Stimulated activated naive CD4-positive, alpha-beta T cell treated with Interleukin-2 at 50 U/mL for 16 hours (primary cell): ENCODE measurements at places on chromosomes 1 and 21.
A peak's percentile ranks its signal among the peaks of the same experiment; 100 is the strongest.

DNA sequence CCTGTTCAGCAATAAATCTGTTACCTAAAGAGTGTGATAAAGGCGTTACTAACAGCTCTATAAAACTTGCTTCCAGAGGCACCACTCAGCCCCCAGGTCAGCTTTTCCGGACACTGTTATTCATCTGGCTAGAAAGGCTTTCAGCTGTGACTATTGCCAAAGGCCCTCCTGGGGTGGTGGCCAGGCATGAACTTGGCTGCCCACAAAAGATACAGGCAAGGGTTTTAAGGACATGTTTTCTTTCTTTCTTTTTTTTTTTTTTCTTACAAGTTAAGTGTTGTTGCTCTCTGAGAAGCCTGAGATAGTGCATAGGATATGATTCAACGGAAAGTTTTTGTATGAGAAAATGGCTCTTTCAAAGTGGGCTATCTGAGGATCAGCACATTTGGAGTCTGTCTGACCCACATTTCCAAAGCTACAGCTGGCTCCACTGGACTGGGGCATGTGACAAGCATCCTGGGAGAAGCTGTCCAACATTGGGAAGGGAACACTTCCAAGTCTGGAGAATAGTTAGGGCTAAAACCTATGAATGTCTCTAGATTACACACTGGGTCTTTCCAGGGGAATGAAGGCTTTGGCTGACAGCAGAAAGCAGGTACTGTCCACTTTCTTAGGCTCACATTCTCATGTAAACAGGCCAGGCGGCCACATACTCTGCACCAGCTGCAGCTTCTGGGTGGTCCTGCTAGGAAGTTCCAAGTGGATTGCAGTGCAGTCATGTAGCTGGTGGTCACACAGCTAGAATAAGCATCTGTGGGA, 639.7 kb downstream of the LMO4 start:
- DNase-seq: no peak

GRCh38 chr1:154877370-154877974, 7.4 kb upstream of the KCNN3 start:
- DNase-seq: no peak

GRCh38 chr1:58884706-58885661, 101.1 kb upstream of the JUN start:
- no peak for DNase-seq

- no peak for DNase-seq
These were observed 2.7 kb downstream of the RPRD2 start for GRCh38 chr1:150366416-150367296.

GRCh38 chr21:44018813-44019567, 6.9 kb downstream of the TRAPPC10 start:
- DNase-seq: no peak

DNA sequence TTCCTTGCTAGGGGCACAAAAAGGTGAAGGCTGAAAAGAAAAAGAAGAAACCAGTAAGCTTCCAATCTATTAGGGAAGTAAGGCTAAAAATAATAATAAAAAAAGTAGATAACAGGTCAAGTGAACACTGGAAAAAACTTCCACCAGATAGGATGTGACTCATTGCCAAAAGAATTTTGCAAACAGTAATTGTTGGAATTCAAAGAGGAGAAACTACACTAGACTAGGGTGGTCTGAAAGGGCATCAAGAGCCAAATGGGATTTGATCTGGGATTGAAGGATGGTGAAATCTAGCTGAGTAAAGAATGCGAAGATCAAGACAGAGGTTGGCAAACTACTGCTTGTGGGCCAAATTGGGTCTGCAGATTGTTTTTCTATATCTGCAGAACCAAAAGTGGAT, 6.0 kb upstream of the ST6GALNAC3 start:
- DNase-seq: no peak

GRCh38 chr1:156704166-156704711, 1.1 kb downstream of the CRABP2 start:
- no peak for DNase-seq

DNA sequence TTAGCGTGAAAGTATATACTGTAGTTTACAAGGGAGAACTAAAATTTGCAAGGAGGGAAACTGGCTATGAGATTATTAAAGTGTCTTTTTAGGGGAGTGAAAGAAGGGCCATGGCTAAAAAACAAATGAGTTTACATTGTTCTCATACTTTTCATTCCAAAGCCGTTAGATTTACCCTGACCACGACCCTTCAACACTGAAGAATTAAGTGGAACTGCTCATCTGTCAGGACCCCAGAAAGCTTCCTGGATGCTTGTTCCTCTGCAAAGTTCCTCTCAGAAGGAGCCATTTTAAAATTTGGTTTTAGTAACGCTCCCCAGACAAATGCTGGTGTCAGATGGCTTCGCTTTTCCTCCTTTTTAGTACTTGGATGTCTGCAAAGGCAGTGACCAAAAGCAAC, 82.7 kb upstream of the ZBTB18 start:
- DNase-seq: no peak

DNA sequence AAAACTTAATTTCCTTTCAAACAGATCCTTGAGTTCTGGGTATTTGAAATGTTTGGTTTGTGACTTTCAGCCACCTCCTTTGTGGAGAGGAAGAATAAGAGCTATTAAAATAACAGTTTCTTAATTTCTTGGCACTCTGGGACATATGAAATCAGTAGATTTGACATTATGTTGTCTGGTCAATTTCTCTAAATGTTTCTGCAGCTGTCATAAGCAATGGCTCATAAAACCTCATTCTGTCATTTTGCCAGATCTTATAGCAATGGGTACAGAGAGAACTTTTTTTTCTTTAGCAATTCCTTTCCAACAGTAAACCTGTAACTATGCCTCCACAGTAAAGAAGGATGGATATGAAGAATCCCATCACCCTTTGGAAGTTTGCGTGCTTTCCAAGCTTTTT, 52.6 kb downstream of the LAMC1 start:
- DNase-seq: no peak

DNA sequence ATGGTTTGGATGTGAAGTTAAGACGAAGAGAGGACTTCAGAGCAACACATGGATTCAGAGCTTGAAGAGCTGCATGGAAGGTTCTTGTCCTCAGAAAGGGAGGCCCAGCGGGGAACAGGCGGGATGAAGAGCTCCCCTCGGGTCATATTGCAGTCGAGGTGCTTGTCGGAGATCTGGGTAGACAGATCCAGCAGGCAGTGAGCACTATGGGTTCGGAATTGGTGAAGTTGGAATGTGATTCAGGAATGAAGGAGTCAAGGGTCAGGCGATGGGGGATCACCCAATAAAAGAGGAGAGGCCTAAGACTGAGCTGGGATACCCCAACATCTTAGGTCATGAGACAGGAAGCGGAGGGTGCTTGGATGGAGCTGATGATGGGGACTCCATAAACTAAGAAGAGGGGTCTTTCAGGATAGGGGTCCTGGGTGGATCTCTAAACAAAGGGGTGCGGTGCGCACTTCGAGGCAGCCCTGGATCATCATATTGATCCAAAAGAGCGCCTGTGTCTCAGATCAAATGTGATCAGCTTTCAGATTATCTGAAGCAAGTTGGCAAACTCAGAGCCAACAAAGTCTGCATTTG, 176.3 kb upstream of the VAMP3 start:
- DNase-seq: no peak

GRCh38 chr1:85583611-85584263, 3.2 kb downstream of the CCN1 start:
- no peak for DNase-seq

DNA sequence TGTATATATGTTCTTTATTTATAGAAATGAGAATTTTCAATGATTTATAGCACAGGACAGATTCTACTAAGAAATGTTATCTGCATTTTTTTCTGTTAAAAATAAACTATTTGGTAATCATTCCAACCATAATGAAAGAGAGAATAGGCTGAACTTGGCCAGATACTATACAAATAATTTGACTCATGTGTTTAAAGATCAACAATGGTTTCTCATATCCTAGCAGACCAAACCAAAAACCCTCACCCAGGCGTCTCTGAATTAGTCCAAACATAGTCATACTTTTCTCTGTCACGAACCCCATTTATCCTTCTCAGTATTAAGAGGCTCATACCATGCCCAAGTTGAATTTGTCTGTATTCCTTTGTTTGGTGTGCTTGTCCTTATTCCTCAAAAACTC, 40.3 kb downstream of the RPE65 start:
- DNase-seq: no peak

- no peak for DNase-seq
These were observed 14.5 kb downstream of the ACTRT2 start for GRCh38 chr1:3035563-3036446.

GRCh38 chr1:231073331-231073730, 33.3 kb upstream of the FAM89A start:
- no peak for DNase-seq

DNA sequence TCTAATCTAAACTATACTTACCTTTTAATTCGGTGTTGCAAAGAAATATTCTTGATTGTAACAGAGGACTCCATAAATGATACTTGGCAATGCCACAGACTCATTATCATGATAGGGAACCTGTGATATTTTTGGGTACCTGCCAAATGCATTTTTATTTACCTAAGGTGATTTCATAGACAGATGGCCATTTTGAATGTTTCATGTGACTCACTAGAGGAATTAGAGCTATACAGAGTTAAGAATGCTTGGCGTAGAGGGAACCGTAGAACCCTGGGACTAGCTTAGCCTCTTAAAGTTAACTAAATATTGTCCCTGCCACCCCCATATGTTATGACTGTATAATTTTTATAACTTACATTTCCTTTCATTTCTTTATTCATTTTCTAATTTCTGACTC, 136.1 kb downstream of the DISP1 start:
- DNase-seq: no peak

DNA sequence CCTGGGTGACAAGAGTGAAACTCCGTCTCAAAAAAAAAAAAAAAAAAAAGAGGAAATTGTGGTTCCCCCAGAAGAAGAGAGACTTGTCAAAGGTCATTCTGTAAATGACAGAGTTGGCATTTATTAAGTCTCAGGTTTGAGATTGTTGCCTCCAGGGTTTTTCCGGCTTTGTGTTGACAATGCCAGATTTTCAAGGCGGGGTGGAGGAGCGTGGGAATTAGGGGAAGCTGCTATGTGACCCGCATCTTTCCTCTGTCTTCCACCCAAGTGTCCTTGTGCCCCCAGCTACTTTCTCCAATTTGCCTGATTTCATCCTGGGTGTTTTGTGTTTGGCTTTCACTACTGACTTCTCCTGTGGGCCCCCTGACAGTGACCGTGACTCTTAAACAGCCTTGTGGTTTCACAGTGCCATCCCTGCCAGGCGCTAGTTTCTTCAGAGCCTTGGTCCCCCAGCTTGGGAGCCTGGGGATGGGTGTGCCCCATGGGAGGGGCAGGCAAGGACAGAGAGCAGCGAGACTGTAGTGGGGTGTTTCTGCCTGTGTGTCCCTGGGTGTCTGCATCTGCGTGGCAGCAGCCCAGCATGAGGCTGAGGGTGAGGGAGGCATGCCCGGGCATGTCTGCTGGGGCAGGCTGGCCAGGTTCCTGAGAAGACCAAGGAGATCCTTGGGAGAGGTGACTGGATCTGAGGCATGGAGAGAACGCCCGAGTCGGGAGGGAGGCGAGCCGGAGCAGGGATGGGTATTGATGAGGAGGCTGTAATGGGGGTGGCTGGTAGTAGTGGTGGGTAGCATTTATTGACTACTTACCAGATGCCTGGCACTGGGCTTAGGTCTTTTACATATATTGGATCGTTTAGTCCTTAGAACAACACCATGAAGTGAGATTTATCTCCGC, 46.3 kb downstream of the IER5 start:
- peak; percentile 18 for DNase-seq

- no peak for DNase-seq
These were observed 49.8 kb downstream of the BCAR3 start for GRCh38 chr1:93631626-93632365.

- DNase-seq: no peak
These were observed 70.8 kb downstream of the MAN1C1 start for GRCh38 chr1:25687221-25688017.

DNA sequence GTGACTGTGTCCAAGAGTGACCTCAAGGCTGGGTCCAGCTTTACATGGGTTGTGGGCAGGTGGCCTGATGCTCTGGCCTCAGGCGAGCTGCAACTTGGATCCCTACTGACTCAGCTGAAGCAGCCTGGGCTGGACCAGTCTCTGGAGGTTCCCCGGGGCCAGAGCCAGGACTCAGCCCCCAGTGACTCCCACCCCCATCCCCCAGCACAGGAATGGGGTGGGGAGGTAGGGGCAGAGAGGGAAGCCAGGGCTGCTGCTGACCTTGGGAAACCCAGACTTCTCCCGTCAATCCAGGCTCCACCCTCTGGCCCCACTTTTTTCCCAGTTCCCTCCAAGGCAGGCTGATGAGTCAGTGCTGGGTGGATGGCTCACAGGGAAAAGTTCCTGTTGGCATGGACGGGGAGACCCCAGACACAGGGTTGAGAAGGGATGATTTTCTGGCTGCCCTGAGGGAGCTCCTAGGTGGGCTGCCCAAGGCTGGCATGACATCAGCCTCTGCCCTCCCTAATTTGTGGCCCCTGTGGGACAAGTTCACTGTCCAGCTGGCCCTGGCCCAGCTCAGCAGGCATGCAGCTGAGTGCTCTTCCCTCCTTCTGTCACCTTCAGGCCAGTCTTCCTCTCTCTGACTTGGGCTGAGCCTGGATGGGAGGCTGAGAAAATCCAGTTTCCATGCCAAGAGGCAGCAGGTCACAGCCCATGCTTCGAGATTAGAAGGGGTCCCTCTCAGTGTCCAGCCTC, 2.2 kb downstream of the ZC3H12A start:
- no peak for DNase-seq

- DNase-seq: no peak
These were observed 41.3 kb upstream of the TACSTD2 start for GRCh38 chr1:58618303-58618702.

DNA sequence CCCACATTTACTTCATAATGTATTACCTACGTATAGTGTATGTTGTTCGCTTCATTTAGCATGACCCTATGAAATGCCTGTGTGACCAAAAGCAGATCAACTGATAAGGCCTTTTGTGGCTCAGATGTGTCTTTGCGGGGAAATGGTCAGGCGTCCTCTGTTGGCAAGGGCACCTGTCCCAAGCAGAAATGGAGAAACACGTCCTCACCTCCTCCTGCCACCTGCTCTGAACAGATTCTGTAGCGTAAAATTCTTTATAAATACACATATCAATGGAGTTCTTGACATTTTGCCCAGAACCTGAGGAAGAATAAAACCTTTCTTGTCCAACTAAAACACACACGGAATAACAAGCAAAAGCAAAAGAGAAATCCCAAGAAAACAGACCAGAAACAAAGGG, 417.9 kb downstream of the KIF26B start:
- no peak for DNase-seq

- no peak for DNase-seq
These were observed 419 bp upstream of the TSEN15 start for GRCh38 chr1:184051138-184051484.

GRCh38 chr1:173503391-173503790, 26.3 kb downstream of the PRDX6 start:
- no peak for DNase-seq

DNA sequence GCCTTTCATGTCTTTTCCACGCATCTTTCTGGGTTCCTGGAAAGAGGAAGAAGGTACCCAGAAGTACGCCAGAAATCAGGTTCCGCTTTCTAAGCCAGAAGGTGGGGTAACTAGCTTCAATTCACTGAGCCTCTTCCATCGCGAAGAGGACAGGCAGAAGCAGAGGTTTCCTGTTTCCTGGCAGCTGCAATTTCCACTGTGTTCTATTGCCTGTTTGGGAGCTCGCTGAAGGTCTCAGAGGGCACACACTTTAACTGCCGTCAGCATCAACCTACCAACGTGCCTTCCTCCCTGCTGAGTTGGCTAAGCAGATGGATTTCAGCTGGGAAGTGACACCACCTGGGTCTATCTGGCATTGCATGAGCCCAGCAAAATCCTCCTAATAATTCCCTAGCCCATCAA, 10.0 kb downstream of the NCF2 start:
- no peak for DNase-seq

GRCh38 chr1:34784751-34785221, 3.8 kb downstream of the GJB3 start:
- DNase-seq: no peak
